ENCODE measurements at places on chromosomes 4 and X.

DNA sequence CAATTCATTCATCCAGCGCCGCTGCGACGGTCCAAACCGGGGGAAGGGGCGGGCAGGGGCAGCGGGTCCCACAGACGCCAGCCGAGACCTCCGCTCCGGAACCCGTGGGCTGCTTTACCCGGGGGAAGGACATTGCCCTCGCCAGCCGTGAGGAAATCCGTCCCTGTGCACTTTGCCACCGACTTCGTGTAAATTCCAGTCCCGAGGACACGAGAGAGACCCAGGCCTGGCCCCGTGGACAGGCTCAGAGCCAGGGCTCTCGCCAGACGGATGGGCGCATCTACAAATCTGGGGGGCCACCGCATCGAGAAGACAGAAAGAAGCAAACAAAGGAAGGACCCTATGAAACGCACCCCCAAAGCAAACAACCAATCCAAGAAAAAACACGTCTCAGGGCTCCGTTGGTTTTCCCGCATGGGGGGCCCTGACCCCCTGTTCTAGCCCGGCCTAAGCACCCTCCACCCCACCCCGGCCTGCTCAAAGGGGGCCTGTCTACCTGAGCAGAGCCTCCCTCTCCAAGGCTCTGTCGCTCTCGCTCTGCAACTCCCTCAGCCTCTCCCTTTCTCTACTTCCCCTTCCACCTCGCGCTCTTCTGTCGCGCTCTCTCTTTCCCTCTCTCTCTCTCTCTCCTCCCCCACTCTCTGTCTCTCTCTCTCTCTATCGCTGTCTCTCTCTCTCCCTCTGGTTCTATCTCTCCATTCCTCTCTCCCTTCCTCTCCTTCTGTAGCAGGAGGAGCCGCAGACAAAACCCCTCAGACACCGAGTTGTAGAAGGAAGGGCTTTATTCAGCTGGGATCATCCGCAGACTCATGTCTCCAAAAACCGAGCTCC lies 11.3 kb downstream of the FRG2 start:
- DNase-seq: no peak

GRCh38 chr4:78648640-78649363 lies 97.2 kb downstream of the ANXA3 start:
- DNase-seq: peak; percentile 30

DNA sequence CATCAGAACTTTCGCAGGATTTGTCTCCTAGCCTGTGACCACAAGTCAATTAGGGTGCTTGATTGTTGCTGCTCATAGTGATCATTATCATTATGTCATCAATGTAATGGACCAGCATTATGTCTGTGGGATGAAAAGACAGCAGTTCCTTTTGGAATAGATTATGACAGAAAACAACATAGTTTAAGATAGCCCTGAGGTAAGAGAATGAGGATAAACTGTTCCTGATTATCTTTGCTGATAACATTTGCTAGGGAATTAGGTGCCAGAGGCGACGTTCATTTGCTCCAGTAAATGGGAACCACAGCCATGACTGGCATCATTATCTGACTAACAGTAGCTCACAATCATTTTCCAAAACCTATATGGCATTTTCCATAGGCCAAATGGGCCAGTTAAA lies 12.7 kb upstream of the THOC2 start:
- DNase-seq: no peak

- DNase-seq: no peak
These were observed 975.4 kb upstream of the NDST4 start for GRCh38 chr4:116088771-116089170.

DNA sequence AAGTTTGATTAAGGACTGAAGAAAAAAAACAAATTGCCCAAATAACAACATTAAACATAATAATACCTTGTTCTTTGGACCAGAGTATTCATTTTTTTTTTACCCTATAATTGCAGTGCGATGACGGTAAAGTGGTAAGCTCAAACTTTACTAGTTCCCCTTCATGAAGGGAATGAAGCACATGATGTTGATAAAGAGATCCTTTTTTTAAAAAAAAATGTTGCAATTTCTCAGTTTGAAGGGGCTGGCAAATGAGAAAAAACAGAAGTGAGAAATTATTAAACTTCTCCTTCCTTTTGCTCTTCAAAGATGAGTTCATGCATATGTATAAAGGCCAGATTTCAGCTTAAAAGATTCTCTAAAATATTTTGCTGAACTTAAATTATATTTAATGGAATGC lies 231.7 kb downstream of the C4orf33 start:
- DNase-seq: no peak

DNA sequence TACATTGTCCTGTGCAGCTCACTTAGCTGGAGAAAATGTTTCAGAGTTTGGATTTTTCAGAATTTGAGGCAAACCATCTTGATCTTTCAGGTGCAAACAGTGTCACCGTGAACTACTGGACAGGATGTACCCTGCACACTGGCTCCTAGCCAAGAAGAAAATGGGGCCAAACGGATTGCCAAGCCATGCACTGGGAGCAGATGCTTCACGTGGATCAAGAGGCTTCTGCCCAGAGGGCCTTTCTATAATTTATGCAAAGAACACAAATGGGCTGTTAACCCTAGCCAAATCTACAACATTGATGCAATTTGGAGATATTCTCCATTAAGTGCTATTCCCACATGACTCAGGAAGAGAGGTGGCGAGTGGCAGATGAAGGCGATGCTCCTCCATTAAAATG lies 46.9 kb upstream of the ATP8A1 start:
- no peak for DNase-seq

DNA sequence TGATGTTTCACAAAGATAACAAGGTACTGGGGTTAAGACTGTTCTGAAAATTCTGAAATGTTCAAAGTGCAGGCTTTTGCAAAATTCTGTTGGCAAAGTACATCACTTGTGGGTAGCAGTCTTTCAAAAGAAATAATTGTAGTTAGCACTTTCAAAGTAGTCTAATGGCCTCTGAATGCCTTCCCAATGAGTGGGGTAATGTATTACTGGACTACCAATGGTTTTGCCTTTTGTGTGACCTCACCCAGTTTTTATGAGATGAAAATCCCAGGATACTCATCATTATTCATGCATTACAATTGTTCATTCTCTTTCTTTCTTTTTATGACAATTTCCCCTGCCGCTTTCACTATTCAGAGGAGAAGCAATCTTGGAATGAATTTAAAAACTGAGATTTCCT lies 686.1 kb downstream of the GLUD2 start:
- no peak for DNase-seq

DNA sequence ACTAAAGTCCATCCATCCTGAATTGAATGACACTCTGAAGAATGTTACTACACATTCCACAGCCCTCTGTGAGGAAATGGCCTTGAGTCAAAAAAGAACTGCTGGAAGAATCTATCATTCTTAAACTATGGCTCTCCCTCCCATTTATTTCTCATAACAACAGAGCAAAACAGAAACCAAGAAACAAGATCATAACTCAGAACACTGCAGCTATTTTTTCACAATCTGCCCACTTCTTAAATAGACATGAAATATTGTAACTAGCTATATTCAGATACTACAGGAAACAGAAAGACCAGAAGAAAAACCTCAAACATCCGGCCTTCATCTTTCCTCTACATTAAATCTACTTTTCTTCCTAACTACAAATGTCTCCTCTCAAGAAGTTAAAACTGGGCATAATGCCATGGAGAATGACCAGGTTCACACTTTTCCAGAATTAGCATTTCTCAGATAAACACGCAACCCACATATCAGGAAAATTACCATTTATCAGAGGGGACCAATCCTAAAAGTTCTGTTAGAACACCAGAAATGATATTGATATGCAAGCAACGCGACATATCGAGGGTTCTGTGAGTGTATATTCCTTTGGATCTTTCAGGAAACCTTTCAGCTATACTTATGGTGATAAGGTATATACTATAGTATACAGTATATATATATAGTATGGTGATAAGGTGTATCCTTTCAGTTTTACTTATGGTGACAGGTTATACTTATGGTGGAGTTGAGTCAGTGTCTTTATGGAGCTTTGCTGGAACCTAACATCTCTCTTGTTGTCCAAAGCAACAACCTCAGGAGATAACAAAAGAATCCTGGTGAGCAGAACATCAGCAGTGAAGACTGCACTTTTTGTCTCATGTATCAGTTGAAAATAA lies 60.4 kb upstream of the IRF2 start:
- no peak for DNase-seq

GRCh38 chr4:15469402-15470127 lies at the start of gene CC2D2A:
TSS of gene CC2D2A (plus strand) at chr4:15469882. CDS start at chr4:15475933, 6,051 bp downstream.
- DNase-seq: no peak

GRCh38 chr4:175536852-175537453 lies 275.1 kb downstream of the GPM6A start:
- DNase-seq: peak; percentile 38

GRCh38 chr4:42277291-42277690 lies 120.0 kb upstream of the SHISA3 start:
- DNase-seq: no peak

DNA sequence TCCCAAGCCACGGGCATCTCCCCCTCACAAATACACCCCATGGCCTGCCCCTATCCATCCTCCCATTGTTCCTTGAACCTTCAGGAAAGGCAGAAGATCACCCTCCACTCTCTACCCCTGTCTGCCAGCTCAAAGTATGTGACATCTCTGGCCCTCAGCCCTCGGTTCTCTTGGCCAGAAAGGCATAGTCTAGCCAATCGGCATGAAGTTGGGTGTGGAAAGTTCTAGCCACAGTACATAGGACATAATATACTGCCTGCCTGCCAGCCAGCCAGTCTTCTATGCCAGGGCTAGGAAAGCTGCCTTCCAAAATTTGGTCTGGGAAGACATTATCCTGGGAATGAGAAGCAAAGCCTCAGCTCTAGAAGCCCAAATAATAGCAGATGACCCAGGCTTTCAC lies 3.2 kb upstream of the PLP1 start:
- no peak for DNase-seq

DNA sequence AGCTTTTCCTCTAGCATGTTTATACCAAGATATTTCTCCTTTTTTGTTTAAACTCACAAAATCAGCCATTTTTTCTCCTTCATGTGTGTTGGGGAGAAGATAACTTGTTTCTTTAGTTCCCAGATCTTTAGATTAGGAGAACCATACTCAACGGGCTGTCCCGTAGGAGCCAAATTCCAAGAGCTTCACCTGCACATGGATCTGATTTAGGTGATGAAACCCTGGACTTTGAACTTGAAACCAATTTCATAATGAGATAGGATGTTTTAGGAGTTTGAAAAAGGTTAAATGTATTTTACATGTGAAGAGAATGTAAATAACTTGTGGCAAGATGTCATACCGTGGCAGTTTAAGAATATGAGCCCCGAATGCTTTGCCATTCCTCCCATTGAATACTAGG lies 280.0 kb upstream of the PCDH18 start:
- no peak for DNase-seq

DNA sequence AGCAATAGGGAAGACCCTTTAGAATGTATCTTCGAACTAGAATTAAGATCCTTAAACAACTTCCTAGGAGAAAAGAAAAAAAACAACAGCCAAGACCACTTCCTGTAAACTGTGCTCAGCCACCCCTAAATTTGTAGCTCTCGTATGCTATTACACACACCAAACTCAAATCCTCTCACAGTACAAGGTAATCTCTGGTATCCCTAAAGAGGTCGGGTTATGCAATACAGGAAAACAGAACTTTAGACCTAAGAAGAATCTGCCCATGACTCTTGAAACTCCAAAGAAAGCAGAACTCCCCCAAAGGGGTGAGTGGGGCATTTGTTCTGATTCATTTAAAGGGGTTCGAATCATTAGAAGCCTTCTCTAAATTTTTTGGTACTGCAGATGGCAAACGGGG lies 170.9 kb upstream of the CASK start:
- no peak for DNase-seq

DNA sequence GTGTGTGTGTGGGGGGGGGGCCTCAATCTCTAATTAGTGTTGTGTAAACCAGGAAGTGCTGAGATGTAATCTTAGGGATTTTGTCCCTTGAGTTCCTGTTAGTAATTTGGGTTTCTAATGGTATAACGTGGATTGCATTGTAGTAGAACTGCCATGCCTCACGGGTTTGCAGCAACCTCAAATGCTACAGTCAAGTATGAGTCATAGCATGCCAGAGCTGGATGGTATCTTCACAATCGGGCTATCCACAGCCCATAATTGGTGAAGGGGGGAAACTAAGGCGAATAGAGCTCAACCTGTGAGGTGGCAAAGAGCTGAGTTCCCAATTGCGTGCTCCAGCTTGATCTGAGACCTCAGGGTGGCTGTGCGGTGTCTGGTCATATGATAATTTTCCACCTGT lies 2.2 kb upstream of the FMR1NB start:
- no peak for DNase-seq

DNA sequence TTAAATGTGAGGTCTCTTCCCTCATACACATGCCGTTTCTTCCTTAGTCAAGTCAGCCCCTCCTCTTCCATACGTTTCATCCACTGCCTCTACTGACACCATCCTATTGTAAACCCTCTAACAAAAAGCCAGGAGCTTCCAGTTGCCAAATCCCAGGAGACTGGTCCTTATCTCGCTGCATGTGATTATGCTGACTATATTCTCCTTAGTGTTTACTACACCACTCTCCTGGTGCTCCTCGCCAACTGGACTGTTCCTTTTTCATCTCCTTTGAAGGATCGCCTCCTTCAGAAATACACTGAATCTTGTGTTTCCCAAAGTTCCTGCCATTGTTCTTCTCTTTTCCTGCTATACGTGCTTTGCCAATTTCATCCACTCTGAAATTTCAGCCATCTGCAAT lies 27.7 kb downstream of the MAML3 start:
- no peak for DNase-seq

DNA sequence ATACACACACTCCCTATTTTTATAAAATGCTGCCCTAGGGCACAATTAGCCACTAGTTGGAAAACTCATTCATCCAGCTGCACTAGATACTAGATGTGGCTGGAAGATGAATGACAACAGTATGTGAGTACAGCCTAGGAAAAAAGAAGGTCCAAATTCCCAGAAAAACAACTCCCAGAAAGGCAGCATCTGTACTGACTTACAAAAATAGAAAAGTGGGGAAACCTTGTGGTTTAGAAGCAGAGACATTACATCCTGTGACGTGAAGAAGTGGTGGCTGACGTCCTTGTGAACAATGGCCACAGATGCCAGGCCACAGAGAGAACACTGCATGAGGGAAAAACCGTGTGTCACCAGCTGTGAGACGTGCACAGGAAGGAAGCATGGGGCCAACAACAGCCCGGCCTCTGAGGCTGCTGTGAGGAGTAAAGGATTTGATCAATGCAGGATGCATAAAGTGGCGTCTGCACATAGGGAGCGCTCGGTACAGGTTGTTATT lies 81.2 kb downstream of the SPRY1 start:
- DNase-seq: no peak

DNA sequence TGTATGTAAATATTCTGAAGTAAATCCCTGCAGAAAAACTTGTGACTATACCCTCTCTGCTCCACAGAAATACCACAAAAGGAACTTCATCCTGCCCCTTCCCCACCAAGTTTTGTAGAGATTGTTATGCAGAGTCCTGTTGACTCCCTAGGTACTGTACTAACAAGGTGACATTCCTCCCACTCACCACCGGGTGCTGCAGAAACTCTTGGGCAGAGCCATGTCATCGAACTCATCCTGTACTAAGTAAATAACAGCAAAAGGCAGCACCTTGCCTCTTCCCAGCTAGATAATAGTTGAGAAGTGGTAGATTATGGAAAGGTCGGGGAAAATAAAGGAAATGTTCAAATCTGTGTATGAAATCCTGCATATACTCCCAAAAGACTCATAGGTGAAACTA lies 233.3 kb downstream of the STPG2 start:
- no peak for DNase-seq
